ENCODE measurements at places on chromosomes 11 and 22.

DNA sequence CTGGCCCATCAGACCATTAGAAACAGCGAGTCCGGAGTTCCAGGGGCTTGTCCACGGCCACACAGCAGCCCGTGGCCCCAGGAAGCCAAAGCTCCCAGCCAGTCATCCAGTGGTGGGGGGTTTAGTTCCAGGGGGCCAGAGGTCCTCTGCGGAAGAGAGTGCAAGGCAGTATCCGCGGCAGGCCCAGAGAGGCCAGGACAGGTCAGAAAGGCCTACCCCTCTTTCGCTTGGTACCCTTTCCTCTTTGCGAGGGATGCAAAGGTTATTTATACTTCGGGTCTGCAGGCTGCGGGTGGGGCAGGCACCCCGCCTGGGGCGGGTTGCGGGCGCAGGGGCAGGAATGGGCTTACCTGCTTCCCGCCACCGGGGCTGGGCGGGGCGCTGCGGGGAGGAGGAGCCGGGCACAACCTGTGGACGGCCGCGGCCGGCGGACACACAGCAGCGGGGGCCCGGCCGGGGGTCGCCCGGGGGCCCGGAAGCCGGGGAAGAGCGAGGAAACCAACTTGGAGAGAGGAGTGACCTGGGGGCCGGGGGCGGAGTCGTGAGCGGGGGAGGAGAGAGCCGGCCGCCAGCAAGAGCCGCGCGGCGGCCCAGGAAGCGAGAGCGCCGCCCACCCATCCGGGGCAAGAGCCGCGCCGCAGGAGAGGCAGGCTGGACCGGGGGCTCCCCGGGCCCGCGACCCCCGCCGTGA lies at the start of gene SH3BP1:
Gene SH3BP1 (plus strand): TSS at position 600 of the 691 bp plus-strand sequence. CDS start 119 bp downstream, outside the sequence.
- peak; percentile 72 for DNase-seq

GRCh38 chr11:97009613-97010012 lies 619.8 kb downstream of the JRKL start:
- no peak for DNase-seq

GRCh38 chr11:86620891-86621521 lies 51.4 kb downstream of the ME3 start:
- DNase-seq: no peak

- DNase-seq: no peak
These were observed 491.9 kb downstream of the MN1 start for GRCh38 chr22:27309697-27310096.

DNA sequence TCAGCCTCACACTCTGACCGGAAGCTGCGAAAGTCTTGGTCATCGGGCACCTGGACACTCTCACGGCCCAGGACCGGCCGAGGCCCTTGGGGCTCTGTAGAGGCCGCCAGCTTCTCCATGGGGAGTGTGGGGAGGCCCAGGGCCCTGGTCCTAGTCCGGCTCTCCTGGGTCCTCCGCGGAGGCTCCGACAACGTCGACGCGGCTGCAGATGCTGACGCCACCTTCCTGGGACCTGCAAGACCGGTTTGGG lies 12.9 kb downstream of the STARD10 start:
- no peak for DNase-seq

GRCh38 chr22:49545606-49546005 lies 282.1 kb downstream of the BRD1 start:
- no peak for DNase-seq

DNA sequence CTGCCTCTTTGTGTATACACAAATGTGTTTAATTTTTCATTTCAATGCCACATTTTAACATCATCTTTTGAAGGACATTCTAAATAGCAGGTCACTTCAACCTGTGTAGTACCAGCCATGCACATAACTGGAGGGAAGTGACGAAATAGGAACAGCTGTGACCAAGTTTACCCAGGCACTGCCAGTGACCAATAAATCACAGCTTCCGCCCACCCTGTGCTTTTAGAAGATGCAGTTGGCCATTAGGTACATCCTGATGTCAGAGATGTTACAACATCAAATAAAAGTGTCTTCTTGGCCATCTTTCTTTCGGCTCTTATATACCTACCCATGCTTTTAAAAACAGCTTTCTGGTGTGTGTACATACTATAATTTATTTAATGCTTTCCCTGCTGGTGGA lies 7.8 kb downstream of the LDLRAD3 start:
- DNase-seq: no peak

DNA sequence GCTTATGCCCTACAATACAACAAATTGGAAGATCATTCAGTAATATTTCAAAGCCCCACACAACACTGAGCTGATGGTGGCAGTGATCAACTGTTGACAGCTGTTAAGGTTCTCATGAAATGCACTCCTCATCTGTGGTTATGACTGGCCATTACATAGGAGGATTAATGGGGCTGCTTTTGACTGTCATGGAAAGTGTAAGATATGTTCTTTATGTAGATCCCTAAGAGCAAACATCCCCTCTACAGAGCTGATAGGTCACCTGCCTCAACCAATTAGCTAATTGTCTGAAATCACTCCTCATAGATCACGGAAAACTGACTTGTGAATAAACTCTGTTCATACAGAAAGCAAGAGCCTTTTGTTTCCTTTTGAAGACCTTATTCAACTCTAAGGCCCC lies 78.1 kb downstream of the GAB2 start:
- no peak for DNase-seq

- DNase-seq: no peak
These were observed 71.8 kb upstream of the PARVG start for GRCh38 chr22:44108806-44109385.

GRCh38 chr11:123382555-123383074 lies 47.5 kb upstream of the GRAMD1B start:
- no peak for DNase-seq

DNA sequence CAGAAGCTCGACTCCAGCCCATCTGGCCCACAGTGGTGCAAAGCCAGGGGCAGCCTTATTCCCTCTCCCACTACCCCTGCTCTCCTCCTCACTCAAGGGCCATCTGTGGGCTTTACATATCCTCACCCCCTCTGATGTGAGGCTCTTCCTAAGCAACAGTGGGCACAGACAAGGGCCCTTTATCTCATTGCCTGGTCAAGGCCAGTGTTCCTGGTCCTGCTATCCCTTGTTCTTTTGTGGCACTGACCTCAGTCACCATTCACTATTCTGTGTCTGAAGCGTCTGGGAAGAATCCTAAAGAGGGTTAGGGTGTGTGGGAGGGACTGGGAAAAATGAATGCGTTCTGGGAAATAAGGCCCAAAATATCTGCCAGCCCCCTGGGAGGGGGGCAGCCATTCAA lies 7.3 kb downstream of the DNAL4 start:
- no peak for DNase-seq

GRCh38 chr22:30861688-30862552 lies 106.7 kb downstream of the MORC2 start:
- no peak for DNase-seq

- no peak for DNase-seq
These were observed 42.7 kb upstream of the CYP2D6 start for GRCh38 chr22:42173183-42173926.

DNA sequence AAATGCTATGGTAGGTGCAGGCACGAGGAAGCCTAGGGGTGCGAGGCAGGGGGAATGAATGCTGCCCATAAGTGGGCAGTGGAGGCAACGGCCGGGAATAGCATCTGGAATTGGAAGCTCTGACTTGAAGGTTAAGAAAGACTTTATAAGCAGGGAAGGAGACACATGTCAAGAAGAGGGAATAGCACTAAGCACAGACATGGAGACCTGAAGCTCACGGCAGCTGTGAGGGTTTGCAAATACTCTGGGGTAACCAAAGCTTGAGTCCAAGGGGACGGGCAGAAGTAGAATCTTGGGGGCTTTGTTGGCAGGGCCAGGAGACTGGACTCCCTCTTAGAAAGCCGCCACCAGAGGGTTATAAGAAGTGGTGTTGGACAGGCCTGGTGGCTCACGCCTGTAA lies 112.6 kb downstream of the CEP164 start:
- no peak for DNase-seq

DNA sequence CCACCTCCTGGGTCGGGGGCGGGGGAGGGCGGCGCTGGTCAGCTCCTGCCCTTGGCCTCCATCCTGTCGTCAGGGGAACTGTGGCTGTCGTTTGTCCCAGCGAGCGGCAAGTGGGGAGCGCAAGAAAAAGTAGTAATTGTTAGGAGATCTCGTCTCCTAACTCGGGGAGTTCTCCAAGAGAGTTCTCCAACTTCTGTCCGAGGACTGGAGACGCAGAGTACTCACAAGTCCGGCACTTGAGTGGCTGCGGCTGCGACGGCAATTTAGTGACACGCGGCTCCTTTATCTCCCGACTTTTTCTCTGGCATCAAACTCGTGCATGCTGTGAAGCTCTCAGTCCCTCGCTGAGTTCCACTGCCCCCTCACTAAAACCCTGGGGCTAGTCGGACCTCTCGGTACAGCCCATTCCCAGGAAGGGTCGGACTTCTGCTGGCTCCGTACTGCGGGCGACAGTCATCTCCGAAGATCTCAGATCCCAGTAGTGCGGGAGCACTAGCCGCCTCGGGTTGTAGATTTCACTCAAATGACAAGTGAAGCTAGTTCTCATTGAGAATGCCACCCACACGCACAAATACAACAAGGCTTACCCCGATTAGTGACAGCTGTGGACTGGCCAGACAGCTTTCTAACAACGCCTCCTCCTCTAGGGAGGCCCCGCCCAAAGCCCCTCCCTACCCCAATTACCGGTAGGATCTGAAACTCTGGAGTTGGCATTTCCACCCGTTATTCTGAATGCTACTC lies at the start of gene PGR:
Gene PGR (minus strand): TSS at position 611 of the 741 bp plus-strand sequence. CDS start 743 bp downstream, outside the sequence.
- DNase-seq: no peak

GRCh38 chr22:39152511-39153219 lies at the start of gene CBX7:
Gene CBX7 (minus strand): TSS chr22:39152680. CDS start chr22:39152444, 236 bp downstream.
- DNase-seq: peak; percentile 94

GRCh38 chr11:93529707-93530467 lies 13.3 kb downstream of the SMCO4 start:
- no peak for DNase-seq

DNA sequence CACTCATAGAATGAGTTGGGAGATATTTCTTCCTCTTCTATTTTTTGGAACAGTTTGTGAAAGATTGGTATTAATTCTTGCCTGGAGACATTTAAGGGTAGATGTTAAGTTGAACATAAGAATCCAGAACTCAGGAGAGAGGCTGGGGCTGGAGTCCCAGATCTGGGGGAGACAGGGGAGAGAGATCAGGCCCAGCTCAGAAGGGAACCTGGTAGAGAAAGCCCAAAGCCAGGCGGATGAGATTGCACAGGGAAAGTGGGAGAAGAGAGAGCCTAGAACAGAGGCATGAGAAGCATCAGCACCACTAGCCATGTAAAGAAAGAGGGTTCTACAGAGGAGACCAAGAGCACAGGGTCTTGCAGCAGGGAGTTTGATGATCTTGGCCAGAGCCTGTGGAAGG lies 13.0 kb upstream of the GNAZ start:
- DNase-seq: no peak

GRCh38 chr22:27512283-27512761 lies 289.2 kb downstream of the MN1 start:
- DNase-seq: no peak

All from CD4-positive, alpha-beta T cell treated with Interleukin-6 for 4 hours (primary cell).